Fibroblast of skin of left biceps (primary cell): ENCODE measurements at places on chromosomes 5 and 9.
A peak's percentile ranks its signal among the peaks of the same experiment; 100 is the strongest.

- DNase-seq = no peak
Measured at GRCh38 chr9:130372057-130372456, 72.7 kb upstream of the ASS1 start.

DNA sequence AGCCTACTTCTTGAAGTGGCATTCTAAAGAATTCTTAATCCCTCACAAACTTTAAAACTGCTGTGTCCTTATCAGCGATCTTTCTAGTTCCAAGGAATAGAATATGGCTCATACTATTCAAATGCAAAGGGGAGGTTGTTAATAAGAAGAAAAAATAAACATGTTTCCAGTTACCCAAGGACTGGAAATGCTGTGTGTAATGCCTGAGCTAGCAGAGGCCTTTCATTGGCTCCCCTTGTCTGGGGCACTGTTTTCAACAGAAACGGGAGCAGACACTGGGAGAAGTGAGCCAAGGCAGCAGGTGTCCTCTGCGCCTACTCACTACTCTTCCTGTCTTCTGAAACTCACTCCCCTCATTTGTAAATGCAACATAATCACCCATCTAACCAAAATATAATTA is 253.0 kb downstream of the MARCHF11 start:
- no peak for DNase-seq

- DNase-seq = no peak
Measured at GRCh38 chr5:142736247-142736632, 33.9 kb upstream of the ARHGAP26 start.

DNA sequence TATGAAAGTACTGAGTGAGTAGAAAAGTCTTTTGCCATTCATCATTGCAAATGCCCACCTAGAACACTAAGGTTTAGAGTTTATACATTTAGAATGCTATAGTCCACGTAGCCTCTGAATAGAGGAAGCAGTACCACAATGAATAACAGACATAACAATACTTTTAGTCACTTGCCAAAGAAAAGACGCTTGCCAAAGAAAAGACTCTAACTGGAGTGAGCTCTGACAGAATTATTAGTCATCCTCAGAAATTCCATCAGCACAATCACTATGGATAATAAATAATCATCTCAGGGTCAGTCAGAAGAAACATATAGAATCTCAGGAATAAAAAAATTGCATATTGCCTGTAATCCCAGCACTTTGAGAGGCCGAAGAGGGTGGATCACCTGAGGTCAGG is 168.5 kb upstream of the TARS1 start:
- DNase-seq = peak; percentile 94

DNA sequence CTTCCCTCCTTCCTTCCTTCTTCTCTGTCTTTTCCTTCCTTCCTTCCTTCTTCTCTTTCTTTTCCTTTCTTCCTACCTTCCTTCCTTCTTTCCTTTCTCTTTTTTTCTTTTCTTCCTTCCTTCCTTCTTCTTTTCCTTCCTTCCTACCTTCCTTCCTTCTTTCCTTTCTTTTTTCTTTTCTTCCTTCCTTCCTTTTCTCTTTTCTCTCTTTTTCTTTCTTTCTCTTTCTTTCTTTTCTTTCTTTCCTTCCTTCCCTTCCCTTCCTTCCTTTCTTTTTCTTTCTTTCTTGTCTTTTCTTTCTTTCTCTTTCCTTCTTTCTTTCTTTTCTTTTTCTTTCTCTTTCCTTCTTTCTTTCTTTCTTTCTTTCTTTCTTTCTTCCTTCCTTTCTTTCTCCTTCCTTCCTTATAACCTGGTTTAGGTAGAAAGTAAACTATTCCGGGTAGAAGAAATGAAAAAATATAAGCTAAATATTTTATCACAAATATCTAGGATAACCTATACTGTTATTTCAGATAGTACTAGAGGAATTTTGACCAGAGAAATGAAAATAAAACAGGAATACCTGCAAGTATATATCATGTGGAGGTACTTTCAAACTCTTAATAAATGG is 1741.8 kb upstream of the CDH9 start:
- no peak for DNase-seq

- peak; percentile 62 for DNase-seq
Measured at GRCh38 chr5:150317048-150318003, 14.6 kb upstream of the ARSI start.

DNA sequence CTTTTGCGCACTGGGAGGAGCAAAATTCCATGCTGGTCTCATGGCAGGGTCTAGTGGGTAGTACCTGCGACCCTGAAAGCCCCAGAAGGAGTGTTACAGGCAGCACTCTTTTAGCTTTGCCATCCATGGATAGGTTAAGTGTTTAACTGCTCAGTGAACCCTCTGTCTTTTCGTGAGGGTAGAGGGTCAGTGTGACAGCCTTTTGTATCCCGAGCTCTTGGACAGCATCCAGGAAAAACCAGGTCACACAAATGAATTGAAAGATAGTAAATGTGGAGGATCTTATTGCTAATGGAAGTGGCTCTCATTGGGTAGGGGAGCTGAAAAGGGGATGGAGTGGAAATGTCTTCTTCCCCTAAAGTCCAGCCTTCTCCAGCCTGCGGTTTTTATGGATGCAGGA is 57.8 kb upstream of the CCDC112 start:
- DNase-seq = no peak

- DNase-seq = no peak
Measured at GRCh38 chr5:159632866-159633265, 283.4 kb upstream of the ADRA1B start.
